ENCODE measurements at places on chromosomes 5 and 9.

DNA sequence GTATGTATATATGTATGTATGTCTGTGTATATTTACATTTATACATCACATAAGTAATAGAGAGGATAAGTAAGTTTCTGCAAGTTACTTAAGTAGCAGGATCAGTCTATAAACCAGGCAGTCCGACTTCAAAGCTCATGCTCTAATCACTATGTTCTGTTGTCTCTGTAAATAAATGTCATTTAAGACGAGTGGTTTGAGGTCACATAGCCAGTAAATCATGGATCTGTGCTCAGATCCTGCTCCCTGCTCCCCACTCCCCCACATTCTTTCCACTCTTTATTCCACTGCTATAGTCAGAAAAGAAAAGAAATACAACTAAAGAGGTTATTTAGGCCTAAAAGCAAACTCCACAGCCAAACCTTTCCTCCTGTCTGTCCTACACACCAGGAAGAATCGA lies 90.4 kb downstream of the SERINC5 start:
- no peak for DNase-seq

DNA sequence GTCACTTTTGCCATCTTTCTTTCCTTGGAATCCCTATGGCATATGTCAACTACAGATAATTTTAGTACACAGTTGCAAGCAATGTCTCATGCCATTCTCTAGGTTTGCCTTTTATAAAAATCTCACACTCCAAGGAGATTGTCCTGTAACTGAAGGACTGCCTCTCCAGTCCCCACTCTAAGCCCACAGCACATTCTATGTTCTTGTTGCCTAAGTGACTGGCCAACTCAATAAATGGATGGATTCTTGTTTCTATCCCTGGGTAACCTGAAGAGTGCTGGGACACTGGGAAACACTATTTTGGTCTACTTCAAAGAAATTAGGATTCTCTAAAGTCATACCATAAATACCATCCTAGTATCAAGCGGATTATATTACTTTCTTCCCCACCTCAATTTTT lies 145.0 kb downstream of the PLCXD3 start:
- no peak for DNase-seq

GRCh38 chr9:76703270-76703669 lies 61.0 kb upstream of the PCA3 start:
- no peak for DNase-seq

GRCh38 chr5:107223066-107223465 lies 447.7 kb downstream of the EFNA5 start:
- DNase-seq: no peak

DNA sequence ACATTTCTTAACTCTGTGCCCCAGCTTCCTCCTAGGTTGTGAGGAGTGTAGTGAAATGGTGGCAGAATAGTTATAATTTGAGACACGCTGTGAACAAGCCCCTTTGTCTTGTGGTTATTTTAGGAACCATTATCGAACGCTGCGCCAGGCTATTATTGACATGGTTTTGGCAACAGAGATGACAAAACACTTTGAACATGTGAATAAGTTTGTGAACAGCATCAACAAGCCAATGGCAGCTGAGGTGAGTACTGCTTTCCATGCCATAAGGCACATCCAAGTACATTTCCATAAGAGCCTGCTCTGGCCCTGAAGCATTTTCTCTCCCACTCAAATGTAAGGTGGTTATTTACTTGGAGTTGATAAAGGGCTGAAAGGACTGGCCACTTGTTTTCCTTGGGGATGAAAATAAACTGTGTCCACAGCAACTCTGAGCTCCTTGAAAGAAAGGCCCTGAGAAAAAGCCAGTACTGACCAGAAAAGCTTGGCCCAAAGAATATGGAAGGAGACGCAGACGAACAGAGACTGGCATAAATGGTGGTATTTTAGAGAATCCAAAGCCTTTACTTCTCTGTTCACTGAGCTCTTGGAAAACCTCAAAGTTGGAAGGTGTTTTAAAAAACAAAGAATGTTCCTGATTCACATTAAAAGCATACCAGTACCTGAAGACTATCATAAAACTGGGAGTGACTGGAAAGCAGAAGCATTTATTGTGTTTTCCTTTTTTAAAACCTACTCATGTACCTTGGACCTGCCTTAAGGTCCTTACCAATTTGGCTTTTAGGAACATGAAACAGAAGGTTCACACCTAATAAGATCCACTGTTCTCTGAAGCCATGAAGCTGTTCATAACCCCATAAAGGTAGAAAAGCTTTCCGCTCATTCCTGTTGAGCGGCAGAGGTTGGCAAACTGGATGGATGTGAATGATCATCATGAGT lies 72.2 kb downstream of the WDR41 start:
- DNase-seq: no peak

GRCh38 chr5:107365320-107366109 lies 305.2 kb downstream of the EFNA5 start:
- DNase-seq: peak; percentile 87

GRCh38 chr5:157596487-157596886 lies 20.9 kb upstream of the ADAM19 start:
- no peak for DNase-seq

GRCh38 chr5:161022151-161022550 lies 170.1 kb upstream of the ATP10B start:
- no peak for DNase-seq

DNA sequence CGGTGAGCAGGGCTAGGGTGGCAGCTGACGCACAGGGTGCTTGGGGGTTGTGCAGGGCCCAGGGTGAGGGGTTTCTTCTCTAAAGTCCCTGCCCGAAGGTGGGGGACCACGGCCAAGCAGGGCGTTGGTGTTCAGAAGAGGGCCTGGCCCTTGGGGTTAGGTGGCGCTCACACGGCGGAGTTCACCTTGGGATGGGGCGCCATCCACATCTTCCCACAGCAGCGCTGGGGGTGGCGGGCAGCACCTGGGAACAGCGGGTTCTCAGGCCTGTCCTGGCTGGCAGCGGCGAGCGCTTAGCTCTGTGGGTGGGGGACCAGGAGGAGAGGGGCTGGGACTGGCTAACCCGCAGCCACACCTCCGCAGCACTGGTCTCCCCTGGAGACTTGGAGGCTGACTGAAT lies 6.1 kb downstream of the GPSM1 start:
- DNase-seq: no peak

DNA sequence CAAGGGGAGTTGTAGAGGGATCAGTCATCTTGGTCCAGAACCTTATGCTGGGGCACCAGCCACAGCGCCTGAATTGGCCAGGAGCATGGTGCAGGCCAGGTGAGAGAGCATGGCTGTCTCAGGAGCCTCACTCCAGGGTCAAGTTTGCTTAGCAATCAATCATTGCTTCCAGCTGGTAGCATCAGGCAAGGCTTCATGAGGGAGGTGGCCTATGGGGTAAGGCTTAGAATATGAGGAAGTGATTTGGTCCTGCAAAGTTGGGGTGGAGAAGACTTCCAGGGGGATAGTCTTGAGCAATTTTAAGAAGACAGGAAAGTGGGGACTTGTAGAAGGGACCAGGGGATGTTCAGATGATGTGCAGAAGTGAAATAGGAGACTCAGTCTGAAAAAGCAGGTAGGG lies 53.9 kb upstream of the PITX1 start:
- no peak for DNase-seq

DNA sequence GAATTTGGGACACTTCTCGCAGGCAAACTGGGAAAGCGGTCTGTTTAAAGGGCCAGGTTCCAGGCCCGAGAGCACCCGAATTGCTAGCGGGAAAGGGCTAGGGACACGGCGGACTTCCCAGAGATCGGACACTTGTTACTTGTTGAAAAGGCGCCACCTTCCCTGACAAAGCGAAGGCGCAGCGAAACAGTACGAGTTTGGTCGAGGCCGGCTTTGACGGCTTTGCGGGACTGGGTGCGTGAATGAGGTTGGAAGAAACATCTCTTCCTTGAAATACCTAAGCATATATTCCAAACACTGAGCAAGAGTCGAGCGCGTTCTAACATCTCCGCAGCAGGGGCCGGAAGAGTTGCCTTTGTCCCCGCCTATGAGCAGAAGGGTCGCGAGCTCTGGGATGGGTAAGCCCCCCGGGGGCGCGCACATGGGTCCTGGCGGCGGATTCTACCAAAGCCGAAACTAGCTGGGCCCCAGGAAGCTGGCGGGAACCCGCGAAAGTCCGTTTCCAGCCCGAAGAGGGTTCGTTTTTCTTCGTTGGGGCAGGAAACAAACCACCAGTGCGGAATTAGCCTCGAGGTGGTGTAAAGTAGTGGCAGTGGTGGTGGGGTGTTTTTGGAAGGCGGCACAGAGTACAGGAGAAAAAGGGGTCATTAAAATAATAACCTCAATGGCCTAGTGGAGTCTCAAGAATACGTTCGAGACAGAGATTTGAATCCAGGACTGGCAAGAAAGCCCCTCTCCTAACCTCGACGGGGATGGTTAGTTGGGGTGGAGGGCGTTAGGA lies 1.5 kb downstream of the GDNF start:
- peak; percentile 40 for DNase-seq

DNA sequence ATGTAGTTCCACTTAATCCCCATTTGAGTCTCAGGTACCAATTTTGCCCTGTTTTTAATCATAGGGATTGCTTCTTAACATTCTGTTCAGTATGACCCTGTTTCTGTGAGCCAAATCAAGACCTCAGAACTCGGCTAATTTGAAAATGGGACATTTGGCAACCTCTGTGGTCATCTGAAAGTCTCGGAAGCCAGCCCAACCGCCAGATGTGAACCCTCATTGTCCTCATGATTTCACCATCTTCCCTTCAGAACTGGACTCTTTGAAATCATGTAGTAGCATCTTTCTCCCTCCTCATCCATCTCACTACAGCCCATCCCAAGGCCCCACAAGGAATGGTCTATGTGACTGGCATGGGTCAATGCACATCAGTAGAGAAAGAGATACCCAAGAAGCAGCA lies 88.9 kb downstream of the S1PR3 start:
- no peak for DNase-seq

- DNase-seq: no peak
Measured at GRCh38 chr9:93406371-93406770, 45.1 kb upstream of the FAM120A start.

GRCh38 chr5:55356896-55357295 lies 49.1 kb downstream of the MTREX start:
- DNase-seq: no peak

- peak; percentile 26 for DNase-seq
Measured at GRCh38 chr5:10453545-10453944, 11.9 kb downstream of the ROPN1L start.

GRCh38 chr5:94793113-94793815 lies 174.8 kb downstream of the SLF1 start:
- peak; percentile 92 for DNase-seq

DNA sequence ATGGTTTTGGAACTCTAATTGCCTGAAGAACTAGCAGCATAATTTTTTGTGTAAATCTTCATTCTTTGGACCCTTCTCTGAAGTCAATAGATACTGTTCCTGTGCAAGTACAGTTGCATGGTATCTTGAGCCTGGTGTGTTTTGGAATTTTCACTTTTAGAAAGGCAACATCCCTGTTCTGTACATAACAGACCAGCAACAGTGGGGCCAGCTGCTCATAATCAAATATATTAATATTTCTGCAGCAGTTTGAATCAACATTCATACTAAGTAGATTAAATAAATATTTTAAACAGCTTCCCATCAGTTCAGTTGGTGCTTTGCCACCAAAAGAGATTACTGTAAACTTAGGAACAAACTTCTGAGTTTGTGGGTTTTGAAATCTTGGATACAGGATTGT lies 97.9 kb downstream of the CD180 start:
- no peak for DNase-seq

DNA sequence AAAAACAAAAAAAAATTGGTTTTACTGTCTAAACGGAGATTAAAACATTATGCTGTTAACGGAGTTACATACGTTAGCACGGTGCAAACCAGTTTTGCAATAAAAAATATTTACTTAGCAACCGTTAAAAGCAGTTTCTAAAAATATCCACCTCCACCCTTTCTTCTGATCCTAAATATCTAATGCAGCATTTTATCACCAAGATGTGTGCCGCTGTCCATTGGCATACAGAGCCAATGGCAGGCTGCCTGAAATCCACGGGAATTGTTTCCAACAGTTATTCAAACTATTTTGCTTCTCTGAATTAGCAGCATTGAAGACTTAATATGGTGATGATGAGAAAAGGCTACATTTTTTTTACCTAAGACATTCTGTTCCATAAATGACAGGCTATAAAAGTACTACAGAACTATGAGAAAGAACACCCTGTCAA lies 61.6 kb downstream of the CSNK1A1 start:
- DNase-seq: peak; percentile 63

GRCh38 chr5:157648275-157648990 lies 3.8 kb downstream of the SOX30 start:
- DNase-seq: peak; percentile 42

GRCh38 chr5:11878814-11879213 lies 25.4 kb downstream of the CTNND2 start:
- DNase-seq: no peak

DNA sequence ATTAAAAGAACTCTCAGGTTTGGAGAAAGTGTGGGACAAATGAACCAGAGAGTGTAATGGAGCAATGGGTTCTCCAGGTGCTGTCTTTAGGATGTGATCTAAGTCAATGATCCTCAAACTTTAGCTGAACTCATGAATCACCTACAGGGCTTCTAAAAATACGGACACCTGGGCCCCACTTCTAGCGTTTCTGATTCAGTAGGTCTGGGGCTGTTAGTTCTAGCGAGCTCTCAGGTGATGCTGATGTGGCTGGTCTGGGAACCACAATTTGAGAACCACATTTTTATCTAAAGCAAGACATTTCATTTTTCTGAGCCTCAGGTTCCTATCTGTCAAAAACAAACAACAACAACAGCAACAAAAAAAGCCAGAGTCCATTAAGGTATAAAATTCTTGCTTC lies 35.1 kb upstream of the PCA3 start:
- DNase-seq: no peak

DNA sequence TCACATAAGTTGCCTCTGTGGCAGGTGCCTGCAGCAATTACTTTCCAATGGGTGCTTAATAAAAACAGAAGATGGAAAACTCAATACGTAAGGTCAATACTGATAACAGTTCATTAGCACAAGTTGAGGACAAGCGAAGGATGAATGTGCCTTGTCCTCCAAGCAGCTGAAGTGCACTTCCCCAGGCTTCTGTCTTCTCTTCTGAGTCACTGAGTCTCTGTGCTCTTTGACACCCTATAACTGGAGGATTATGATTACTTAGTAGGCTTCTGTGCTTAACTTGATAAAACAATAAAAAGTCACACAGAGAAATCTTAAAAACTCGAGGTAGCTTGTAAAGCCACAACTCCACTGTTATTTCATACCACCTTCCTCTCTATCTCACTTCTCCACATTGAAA lies 216.6 kb upstream of the ADCY2 start:
- no peak for DNase-seq

DNA sequence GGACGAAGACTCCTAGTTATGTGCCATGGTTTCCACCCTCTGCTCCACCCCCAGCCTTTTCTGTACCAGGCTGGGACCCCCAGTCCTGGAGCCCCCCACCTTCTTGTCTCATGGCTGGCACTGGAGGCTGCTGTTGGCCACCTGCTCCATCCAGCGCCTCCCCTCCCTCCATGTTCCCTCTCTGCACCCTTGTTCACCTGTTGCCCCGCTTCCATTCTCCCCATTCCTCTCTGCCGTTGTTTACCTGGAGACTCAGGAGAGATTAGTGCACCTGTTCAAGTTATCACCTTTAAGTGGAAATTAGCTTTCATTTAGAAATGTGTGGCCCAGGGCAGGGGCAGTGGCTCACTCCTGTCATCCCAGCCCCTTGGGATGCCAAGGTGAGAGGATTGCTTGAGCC lies 7.2 kb downstream of the NTMT1 start:
- no peak for DNase-seq

- no peak for DNase-seq
Measured at GRCh38 chr9:38445154-38446043, 21.1 kb upstream of the IGFBPL1 start.

- DNase-seq: no peak
Measured at GRCh38 chr5:78540335-78541085, 108.1 kb downstream of the LHFPL2 start.
